ENCODE measurements at places on chromosomes 5 and 9.
A peak's percentile ranks its signal among the peaks of the same experiment; 100 is the strongest.

- no peak for DNase-seq
- H3K27me3 ChIP-seq, result peaks cover 1% of the 10 kb centered on the region
- H3K36me3 ChIP-seq, result peaks cover 2% of the 10 kb centered on the region
These were observed 264.0 kb downstream of the EPB41L4A start for GRCh38 chr5:112154940-112155686.

DNA sequence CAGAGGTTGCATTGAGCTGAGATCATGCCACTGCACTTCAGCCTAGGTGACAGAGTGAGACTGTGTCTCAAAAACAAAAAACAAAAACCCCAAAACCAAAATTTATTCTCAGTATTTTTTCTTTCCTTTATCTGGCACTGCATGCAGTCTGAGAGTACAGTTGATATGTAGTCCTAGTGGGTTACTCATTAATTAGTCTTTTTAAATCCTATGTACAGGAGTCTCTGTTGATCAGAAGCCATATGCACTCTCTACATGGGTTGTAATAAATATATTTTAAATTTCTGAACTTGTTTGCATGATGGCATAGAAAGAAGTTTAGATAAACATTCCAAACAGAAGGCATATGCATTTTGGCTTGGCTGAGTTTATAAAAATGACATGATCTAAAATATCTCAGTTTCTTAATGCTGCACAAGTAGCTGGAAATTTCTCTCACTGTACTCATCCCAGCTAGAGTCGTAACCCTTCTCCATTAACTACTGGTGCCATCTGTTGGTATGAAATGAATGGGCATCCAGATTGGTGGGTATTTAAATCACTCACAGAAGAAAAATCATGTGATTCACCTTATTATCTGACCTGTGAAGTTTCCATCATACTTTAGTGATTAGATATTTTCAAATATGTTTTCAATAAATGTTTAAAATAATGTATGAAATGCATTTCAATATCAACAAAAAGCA is 284.8 kb downstream of the CTNND2 start:
- H3K36me3 ChIP-seq, result no peaks in the 10 kb centered on the region
- DNase-seq, result no peak
- H3K4me1 ChIP-seq, result no peaks in the 10 kb centered on the region
- no peaks in the 10 kb centered on the region for H3K27me3 ChIP-seq
- H3K4me3 ChIP-seq, result no peak overlapping the region

- no peaks in the 10 kb centered on the region for H3K27me3 ChIP-seq
- peaks cover 2% of the 10 kb centered on the region for H3K36me3 ChIP-seq
- H3K4me3 ChIP-seq, result no peak overlapping the region
- H3K27ac ChIP-seq, result no peak overlapping the region
These were observed 49.8 kb downstream of the CERT1 start for GRCh38 chr5:75461679-75462078.

DNA sequence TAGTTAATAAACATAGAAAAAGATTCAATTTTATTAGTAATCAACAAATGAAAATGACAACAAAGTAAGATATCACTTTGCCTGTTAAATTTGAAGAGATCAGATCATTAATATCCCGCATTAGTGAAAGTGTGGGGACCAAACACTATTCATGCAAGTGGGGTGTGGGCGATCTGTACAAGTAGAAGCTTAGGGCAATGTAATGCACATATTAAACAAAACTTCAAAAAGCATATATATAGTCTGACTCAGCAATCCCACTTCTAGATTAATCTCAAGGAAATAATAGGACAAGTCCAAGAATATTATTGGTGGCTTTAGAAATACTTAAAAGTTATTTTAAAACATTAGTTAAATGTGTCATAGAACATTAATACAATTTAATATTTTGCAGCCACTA is 188.5 kb downstream of the LRRC70 start:
- no peaks in the 10 kb centered on the region for H3K36me3 ChIP-seq
- H3K27me3 ChIP-seq, result peaks cover 14% of the 10 kb centered on the region
- no peak overlapping the region for H3K27ac ChIP-seq

GRCh38 chr9:117733465-117733864 is 29.3 kb downstream of the TLR4 start:
- no peaks in the 10 kb centered on the region for H3K36me3 ChIP-seq
- H3K27ac ChIP-seq, result no peak overlapping the region
- no peak overlapping the region for H3K4me3 ChIP-seq
- no peak for DNase-seq

DNA sequence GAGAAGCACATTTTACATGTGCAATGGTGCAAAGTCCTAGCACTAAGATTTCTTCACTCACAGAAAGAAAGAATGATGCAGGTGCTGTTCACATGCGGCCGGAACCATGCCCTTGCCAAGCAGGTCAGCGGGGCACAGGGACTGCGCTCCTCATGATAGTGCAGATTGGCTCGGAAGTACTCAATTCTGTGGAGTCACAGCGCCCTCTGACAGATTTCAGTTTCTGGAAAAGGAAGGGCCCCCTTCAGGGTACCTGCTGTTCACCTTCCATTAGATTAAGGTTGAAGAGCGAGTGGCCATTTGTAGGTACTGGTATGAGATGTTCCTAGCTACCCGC is 75.7 kb downstream of the TMC1 start:
- H3K27me3 ChIP-seq, result peaks cover 6% of the 10 kb centered on the region
- no peak overlapping the region for H3K4me3 ChIP-seq
- DNase-seq, result no peak
- H3K4me1 ChIP-seq, result peaks cover 16% of the 10 kb centered on the region
- no peaks in the 10 kb centered on the region for H3K36me3 ChIP-seq

DNA sequence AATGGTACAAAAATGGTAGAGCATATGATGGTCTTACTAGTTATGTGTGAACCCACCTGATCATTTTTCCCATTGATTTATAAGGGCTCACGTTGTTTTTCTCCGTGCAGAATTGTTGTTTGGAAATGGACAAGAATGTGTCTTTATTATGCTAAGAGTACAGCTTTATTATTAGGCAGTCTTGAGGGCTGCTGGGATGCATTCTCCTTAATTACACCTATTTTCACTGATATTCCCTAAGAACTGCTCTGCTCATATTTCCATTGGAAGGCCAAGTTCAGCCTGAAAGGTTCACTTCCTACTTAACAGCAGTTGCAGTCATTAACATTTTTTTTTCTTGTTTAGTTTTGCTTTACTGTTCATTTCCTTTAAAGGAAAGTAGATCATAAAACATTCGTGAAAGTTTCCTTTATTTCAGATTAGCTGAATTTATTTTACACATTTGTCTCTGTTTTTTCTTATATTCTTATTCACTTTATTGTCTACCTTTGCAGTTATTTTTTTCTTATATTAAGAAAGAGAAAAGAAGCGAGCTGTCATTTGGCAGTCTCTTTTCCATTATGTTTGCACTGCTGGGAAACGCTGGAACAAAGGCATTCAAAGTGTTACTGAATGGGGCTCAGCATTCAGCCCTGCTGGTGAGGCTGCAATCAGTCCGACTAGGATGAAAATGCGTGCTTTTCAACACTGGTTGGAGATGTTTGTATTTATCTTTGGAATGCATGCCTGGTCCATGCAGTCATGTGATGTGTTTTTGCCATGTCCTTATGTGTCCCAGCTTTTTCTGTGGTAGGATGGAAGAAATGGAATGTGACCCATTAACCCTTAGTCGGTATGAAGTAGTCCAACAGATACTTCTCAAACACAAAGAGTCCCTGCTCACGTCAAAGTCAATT is 602.7 kb upstream of the ZNF608 start:
- H3K27ac ChIP-seq, result no peak overlapping the region
- H3K36me3 ChIP-seq, result no peaks in the 10 kb centered on the region
- H3K27me3 ChIP-seq, result no peaks in the 10 kb centered on the region

DNA sequence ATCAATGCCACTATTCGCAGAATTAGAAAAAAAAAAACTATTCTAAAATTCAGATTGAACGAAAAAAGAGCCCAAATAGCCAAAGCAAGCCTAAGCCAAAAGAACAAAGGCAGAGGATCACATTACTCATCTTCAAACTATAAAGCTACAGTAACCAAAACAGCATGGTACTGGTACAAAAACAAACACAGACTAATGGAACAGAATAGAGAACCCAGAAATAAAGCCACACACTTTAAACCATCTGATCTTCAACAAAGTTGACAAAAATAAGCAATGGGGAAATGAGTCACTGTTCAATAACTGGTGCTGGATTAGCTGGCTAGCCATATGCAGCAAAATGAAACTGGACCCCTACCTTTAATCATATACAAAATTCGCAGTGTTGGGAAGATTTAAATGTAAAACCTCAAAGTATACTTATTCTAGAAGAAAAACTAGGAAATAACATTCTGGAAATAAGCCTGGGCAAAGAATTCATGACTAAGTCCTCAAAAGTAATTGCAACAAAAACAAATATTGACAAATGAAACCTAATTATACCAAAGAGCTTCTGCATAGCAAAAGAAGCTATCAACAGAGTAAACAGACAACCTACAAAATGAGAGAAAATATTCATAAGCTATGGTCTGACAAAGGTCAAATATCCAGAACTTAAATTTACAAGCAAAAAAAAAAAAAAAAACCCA is 153.7 kb downstream of the NDUFS4 start:
- no peaks in the 10 kb centered on the region for H3K36me3 ChIP-seq
- DNase-seq, result no peak
- H3K4me1 ChIP-seq, result no peaks in the 10 kb centered on the region
- no peak overlapping the region for H3K4me3 ChIP-seq

- no peak overlapping the region for H3K4me3 ChIP-seq
- no peak for DNase-seq
- H3K27me3 ChIP-seq, result peaks cover 22% of the 10 kb centered on the region
These were observed 193.7 kb downstream of the RAB3C start for GRCh38 chr5:58776559-58776958.

GRCh38 chr9:96317335-96317980 is 15.5 kb upstream of the HSD17B3 start:
- H3K4me1 ChIP-seq, result peaks cover 2% of the 10 kb centered on the region
- H3K36me3 ChIP-seq, result peaks cover 4% of the 10 kb centered on the region
- no peaks in the 10 kb centered on the region for H3K27me3 ChIP-seq
- H3K27ac ChIP-seq, result no peak overlapping the region

GRCh38 chr5:163978897-163979296 is 473.5 kb downstream of the MAT2B start:
- DNase-seq, result no peak
- no peak overlapping the region for H3K27ac ChIP-seq

GRCh38 chr9:107276966-107277710 is 5.9 kb upstream of the RAD23B start:
- H3K4me1 ChIP-seq, result peaks cover 14% of the 10 kb centered on the region
- DNase-seq, result no peak
- no peak overlapping the region for H3K27ac ChIP-seq
- H3K36me3 ChIP-seq, result peaks cover 8% of the 10 kb centered on the region
- peaks cover 53% of the 10 kb centered on the region for H3K27me3 ChIP-seq

GRCh38 chr9:113584428-113585084 is 121.0 kb downstream of the RGS3 start:
- H3K36me3 ChIP-seq, result no peaks in the 10 kb centered on the region
- DNase-seq, result no peak
- peaks cover 63% of the 10 kb centered on the region for H3K4me1 ChIP-seq
- H3K27ac ChIP-seq, result peak overlapping the region; percentile 84
- H3K4me3 ChIP-seq, result no peak overlapping the region

DNA sequence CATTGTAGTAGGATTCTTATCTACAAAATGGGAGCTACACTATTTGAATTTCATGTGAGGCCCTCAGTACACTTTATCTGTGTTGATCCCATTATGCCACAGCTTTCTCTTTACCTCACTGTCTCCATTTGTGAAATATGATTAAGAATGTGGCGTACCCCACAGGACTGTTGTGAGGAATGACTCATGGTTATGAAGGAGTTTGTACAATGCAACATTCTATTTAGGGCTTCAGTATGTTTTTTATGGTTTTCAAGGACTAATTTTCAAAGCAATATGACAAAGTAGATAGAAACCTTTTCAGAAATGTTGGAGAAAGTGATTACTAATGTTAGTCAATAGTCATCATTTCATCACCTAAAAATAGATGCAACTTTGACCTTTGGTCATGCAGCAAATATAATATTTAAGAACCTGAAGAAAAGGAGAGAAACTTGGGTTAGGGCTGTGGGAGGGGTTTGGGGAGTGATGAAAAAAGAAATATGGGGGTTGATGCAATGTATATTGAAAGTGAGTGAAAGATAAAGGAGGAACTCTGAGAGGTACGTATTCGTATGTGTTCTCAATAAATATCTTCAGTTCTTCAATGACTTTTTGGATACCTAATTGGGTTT is 53.7 kb upstream of the PIP5K1B start:
- no peaks in the 10 kb centered on the region for H3K4me1 ChIP-seq
- no peak overlapping the region for H3K4me3 ChIP-seq
- no peak overlapping the region for H3K27ac ChIP-seq

- peak overlapping the region; percentile 25 for H3K4me3 ChIP-seq
- H3K27me3 ChIP-seq, result peaks cover 71% of the 10 kb centered on the region
- H3K4me1 ChIP-seq, result peaks cover 12% of the 10 kb centered on the region
- H3K36me3 ChIP-seq, result no peaks in the 10 kb centered on the region
- H3K27ac ChIP-seq, result no peak overlapping the region
These were observed 7.3 kb upstream of the FOXB2 start for GRCh38 chr9:77011973-77012821.

GRCh38 chr9:95772320-95773052 is 103.0 kb upstream of the ERCC6L2 start:
- no peak overlapping the region for H3K4me3 ChIP-seq
- no peak overlapping the region for H3K27ac ChIP-seq
- DNase-seq, result no peak
- H3K27me3 ChIP-seq, result peaks cover 38% of the 10 kb centered on the region

DNA sequence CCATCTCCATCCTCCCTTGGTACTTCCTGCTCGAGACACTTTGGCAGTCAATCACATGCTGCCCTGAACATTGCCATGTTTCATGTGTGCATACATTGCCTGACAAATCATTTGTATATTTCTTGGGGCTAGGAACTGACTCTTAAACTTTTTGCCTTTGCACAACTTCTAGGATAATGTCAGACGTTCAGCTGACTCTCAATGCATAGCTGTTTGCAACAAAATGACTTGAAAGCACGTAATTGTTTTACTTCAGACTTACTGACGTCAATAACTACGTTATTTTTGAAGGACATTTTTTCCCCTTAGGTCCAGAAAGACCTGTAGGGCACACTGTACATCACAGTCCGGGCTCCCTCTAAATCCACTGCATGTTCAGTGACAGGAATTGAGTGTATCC is 37.4 kb upstream of the DAB2 start:
- H3K36me3 ChIP-seq, result peaks cover 4% of the 10 kb centered on the region
- no peak overlapping the region for H3K27ac ChIP-seq
- H3K4me1 ChIP-seq, result peaks cover 4% of the 10 kb centered on the region
- no peak for DNase-seq
- peaks cover 74% of the 10 kb centered on the region for H3K27me3 ChIP-seq

DNA sequence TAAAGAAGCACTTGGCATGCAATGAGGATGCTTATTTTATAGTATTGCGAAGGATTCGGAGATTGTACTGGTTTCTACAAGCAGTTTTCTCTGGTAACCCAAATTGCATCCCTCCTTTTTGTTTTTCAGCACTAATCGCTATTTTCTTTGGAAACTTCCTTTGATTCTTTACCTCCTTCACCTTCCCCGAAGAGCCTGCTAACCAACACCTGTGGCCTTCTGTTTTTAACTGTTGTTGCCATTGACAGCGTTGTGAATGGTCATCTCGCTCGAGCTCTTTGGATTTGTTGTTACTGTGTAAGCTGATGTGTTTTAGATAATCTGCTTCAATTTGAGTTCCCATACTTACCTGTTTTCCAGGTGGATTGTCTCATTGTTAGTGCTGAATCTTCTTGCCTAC is 1.1 kb downstream of the CNOT6 start:
- DNase-seq, result no peak
- H3K27ac ChIP-seq, result peak overlapping the region; percentile 92
- H3K4me3 ChIP-seq, result peak overlapping the region; percentile 98
- H3K36me3 ChIP-seq, result peaks cover 8% of the 10 kb centered on the region
- no peaks in the 10 kb centered on the region for H3K27me3 ChIP-seq
